BJ (cell line): ENCODE measurements at places on chromosomes 3 and 15.

DNA sequence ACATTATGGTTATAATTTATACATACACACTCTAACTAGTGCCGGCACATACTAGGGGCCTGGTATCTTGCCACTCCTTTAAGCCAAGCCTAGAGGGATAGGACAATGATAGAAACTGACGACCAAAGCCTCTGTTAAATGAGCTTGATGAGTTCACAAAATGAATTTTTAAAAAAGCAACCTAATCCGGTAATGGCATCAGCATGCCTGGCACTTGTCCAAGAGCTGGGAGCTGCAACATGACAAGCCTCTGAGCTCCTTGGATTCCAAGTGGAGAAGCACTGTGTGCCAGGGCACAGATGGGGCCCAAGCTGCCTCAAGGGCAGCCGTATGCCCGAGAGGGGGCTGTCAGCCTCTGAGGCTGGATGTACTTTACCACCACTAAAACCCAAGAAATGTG, 9.7 kb downstream of the ETV5 start:
- no peak for DNase-seq

DNA sequence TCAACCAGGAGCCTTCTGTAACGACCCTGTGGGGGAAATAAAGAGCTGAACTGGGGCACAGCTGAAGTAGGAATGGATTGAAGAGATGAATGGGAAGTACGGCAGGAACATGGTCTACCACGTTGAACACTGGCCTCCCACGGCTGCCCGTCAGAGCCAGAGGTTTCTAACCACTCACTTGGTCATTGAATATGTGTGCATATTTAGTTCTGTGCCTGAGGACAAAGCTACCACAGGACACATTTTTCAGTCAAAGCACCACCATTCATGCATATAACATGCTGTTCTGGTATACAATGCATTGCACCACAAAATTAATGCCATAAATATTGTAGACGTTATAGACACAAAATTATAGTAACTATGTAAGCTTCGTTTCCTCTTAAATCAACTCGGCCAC, 75.5 kb downstream of the MB21D2 start:
- DNase-seq, result no peak

- DNase-seq, result no peak
Observed at GRCh38 chr15:40053831-40054604, 15.0 kb upstream of the SRP14 start.

DNA sequence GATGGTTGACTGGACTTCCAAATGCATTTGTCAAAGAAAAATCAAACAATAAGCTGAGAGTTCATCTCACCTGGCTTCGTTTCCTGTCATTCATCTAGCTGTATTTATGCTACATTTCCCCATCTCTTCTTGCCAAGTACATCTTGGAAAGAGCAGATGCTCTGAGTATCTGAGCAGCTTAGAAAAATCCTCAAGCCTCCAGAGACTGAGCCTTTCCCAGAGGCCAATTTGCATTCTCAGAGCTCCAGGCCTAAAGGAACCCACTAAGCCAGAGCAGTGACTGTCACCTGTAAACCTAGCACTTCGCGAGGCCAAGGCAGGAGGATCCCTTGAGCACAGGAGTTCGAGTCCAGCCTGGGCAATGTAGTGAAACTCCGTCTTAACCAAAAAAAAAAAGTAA, 100.5 kb downstream of the XXYLT1 start:
- no peak for DNase-seq

- DNase-seq, result no peak
Observed at GRCh38 chr3:120763601-120764000, 21.1 kb downstream of the GTF2E1 start.

DNA sequence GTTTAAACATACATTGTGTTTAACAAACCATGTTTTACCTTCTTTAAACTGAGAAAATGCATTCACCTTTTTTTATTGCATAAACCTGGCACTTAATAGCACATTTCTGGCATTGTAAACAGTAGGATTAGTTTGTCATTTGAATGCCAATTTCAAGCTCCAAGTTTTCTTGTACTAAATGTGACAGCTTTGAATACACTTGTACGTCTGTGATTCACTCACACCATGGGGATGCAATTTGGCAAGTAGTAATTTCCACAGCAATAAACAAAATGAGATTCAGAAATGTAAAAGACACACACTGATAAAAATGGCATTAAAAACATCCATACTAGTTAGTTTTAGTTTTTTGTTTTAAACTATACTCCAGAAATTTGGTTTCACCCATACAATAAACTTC, 598.9 kb downstream of the SI start:
- no peak for DNase-seq
